Stimulated activated CD4-positive, alpha-beta T cell treated with anti-CD3 and anti-CD28 coated beads, Interleukin-4, amount 100 ng/mL, for 4 hours (primary cell): ENCODE measurements at places on chromosomes 3 and 15.
A peak's percentile ranks its signal among the peaks of the same experiment; 100 is the strongest.

GRCh38 chr3:7876741-7877297 is 624.8 kb upstream of the LMCD1 start:
- peak; percentile 78 for DNase-seq

GRCh38 chr3:96480881-96481280 is 333.5 kb upstream of the EPHA6 start:
- no peak for DNase-seq

GRCh38 chr3:85120879-85121278 is 162.1 kb downstream of the CADM2 start:
- no peak for DNase-seq

- no peak for DNase-seq
Measured at GRCh38 chr3:165193366-165194254, 2.6 kb downstream of the SLITRK3 start.

DNA sequence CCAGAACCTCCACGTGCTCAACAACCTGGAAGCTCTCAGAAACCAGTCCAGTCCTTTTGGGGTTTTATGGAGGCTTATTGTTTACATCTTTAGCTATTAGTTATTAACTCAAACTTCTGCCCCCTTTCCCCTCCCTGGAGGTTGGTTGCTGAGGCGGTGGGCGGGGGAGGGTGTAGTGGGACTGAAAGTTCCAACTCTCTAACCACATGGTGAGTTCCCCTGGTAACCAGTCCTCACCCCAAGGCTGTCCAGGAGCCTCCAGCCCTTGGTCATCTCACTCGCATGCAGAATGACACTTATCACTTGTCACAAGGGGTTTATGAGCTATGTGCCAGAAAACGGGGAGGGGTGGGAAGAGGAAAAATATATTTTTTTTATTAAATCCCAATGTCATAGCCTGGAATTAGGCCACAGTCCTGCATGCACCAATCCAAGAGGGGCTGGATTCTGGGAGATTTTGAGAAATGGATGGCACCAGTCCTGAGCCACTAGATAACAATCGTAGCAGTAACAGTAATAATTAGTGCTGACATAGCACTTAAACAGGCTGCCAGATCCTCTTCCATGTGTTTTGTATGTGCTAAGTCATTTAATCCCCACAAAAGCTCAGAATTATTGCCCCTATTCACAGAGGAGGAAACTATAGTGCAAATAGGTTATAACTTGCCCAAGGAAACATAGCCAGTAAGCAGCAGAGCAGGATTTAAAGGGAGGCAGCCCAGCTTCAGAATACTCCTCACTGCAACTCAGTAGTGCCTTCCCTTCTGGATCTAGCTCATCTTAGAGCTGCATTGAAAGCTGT is 85.7 kb downstream of the CRYGS start:
- no peak for DNase-seq

GRCh38 chr3:81308306-81308705 is 453.1 kb downstream of the GBE1 start:
- no peak for DNase-seq

DNA sequence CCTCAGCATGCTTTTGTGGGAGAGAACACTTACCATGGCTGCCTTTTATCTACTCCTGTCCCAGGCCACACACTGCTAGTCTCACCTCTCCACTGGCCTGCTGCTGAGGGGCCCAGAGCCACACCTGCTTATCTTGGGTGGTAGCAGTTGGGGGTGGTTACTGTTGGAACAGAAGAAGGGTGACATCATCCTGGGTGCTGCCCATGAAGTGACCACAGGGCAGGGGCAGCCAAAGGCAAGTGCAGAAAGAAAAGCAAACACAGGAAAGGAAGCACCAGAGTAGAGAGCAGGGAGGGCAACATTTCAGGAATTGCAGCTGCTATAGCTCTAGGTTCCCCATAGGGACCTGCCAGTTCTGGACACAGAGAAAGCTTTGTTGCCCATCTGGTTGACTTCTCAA is 345.2 kb downstream of the VPS13C start:
- DNase-seq: no peak

DNA sequence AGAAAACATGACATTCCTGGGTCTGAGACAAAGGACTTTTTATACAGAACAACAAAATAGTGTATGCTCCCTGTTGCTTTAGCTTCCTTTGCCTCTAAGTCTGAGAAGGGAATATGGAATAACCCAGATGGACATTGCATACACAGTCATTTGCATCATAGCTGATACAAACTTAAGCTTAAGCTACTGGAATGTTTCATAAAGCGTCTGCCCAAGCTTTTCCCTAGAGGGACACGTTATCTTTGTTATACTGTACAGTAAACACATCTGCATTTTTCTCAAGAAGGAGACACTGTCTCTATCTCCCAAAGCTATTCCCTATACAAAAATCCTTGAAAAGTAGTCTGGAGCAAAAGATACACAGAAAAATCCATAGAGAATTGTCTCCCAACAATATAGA is 775.0 kb downstream of the DIPK2A start:
- DNase-seq: no peak

DNA sequence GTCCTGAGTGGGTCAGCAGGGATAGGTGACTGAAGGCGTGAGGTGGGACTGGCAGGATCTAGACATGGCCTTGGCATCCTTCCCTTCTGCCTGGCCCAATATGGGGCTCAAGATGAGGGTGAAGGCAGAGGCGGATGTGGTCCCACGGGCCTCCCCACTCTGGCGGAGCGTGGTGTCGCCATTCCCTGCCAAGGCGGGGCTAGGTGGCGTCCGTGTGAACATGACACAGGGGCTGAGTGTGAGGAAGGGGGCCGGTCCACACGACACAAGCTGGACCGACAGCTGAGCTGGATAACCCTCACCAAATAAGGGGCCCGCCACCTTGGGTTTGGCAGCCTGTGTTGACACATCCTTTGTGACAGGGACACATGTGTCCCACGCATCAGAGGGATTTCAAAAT is 43.1 kb downstream of the ZNF710 start:
- DNase-seq: no peak

- DNase-seq: no peak
Measured at GRCh38 chr3:49930168-49930690, 618 bp upstream of the MON1A start.

DNA sequence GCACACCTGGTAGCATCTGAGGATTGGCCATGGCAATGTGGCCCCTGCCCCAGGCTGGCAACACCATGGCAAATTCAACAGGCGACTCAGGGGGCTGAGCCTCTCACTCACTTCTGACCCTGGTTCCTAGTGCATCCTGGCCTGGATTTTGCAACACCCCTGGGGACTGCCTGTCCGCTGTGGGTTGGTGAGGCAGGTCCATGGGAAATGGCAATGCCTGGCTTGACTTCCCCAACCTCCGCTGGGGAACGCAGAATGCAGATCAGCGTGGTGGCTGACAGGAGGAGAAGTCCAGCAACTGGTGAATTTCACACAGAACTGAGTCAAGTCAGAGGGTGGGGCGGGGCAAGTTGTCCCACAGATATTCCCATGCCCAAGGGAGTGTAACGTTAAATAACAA is 3.9 kb upstream of the PSTPIP1 start:
- no peak for DNase-seq

DNA sequence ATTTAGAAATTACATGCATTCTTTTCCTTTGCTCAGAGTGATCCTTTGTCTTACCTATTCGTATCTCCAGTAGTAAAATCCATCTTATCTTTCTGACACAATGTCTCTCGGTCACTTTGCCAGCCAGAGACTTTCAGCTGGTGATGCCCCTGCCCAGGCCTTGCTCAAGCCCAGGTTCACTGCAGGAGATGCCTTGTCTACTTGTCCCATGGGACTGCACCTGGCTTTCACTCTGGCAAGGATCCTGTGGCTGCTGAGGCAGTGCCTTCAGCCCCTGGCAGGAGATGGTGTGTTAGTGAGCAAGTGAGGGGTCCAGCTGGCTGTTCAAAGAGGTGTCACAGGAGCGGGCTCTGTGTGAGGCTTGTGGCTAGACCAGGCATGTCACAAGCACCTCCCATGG is 1268.9 kb downstream of the OTOL1 start:
- DNase-seq: no peak

- no peak for DNase-seq
Measured at GRCh38 chr15:40151991-40152390, 8.9 kb upstream of the BUB1B start.

GRCh38 chr3:143445118-143445517 is 325.5 kb downstream of the CHST2 start:
- DNase-seq: no peak

DNA sequence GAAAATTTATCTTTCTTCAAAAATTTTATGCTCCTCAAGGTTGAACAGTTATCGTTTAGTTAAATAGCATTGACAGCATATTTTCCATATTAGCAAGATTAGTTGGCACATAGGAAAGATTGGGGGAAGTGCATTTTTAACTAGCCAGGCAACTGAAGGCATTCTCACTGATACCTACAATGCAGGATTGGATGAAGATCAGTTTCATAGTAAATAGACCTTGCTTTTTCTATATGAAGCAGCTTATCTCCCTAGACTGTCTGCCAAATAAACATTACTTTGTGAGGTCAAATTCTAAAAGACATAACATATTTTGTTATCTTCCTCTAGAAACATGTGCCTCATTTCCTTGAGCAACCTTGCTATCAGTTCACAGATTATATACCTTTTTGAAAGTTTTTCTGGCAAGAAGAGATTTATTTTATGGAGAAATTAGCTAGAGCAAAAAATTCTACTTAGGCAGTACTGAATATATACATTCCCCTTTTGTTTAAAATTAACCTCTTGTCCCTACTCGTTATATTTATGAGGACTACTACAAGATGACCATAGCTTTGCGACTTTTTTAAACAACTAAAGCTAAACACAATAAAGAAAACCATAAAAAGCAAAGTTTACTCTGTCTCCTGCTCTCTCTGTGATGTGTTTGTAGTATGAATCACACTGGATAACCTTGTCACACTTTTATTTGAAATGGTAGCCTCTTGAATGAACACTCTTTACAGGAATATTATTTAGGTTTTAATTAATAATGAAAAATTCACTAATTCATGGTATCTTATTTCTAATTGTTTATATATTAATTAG is 654.9 kb upstream of the TBL1XR1 start:
- no peak for DNase-seq

DNA sequence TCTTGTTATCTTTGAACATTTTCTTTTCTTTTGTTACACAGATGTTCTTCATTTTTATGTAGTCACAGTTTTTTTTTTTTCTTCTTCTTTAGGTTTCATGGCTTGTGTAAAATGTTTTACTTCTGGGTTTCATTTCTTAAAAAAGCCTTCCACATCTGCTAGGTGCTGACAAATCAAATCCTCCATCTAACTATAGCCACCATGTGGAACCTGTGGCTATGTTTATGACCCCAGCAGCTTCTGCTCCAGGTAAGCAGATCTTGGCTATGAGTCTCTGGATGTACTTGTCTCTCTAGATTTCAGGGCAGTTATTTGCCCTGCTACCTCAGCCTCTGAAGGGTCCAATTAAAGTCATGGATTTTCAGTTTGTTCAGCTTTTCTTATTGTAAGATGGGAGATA is 44.5 kb downstream of the OXSM start:
- no peak for DNase-seq

- DNase-seq: no peak
Measured at GRCh38 chr15:67838789-67839332, 984 bp downstream of the RNU6-1 start.

GRCh38 chr15:68340726-68341671 is 63.5 kb downstream of the FEM1B start:
- no peak for DNase-seq

- DNase-seq: no peak
Measured at GRCh38 chr3:55246033-55246432, 241.1 kb downstream of the WNT5A start.

DNA sequence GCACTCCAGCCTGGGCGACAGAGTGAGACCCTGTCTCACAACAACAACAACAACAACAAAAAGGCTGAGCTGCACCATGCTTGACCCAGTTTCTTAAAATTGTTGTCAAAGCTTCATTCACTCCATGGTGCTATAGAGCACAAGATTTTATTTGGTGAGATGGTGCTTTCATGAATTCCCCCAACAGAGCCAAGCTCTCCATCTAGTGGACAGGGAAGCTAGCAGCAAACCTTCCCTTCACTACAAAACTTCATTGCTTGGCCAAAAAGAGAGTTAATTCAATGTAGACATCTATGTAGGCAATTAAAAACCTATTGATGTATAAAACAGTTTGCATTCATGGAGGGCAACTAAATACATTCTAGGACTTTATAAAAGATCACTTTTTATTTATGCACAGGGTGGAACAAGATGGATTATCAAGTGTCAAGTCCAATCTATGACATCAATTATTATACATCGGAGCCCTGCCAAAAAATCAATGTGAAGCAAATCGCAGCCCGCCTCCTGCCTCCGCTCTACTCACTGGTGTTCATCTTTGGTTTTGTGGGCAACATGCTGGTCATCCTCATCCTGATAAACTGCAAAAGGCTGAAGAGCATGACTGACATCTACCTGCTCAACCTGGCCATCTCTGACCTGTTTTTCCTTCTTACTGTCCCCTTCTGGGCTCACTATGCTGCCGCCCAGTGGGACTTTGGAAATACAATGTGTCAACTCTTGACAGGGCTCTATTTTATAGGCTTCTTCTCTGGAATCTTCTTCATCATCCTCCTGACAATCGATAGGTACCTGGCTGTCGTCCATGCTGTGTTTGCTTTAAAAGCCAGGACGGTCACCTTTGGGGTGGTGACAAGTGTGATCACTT is 2.0 kb downstream of the CCR5 start:
- DNase-seq: no peak

- DNase-seq: no peak
Measured at GRCh38 chr3:178900029-178900646, 171.5 kb downstream of the ZMAT3 start.

GRCh38 chr15:72237853-72238224 is 6.8 kb upstream of the PKM start:
- no peak for DNase-seq

DNA sequence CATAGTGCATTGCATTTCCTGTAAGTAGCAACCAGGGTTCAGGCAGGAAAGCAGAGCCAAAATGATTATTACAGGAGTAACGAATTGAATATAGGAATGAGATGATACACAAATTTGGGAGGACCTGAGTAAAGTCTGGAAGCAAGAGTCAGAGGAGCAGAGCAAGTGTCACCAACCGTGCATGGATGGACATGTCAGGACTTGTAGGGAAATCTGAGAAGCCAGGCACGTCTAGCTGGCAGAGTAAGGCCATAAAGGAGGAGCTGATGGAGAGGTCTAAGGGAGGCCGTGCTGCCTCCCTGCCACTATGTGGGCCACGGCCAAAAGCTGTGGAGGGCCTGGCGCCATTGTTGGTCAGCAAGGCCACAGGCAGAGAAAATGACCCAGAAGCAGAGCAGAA is 22.4 kb downstream of the GJD2 start:
- DNase-seq: no peak
